NCI-H774 (cell line): ENCODE measurements at places on chromosomes 16 and 17.

DNA sequence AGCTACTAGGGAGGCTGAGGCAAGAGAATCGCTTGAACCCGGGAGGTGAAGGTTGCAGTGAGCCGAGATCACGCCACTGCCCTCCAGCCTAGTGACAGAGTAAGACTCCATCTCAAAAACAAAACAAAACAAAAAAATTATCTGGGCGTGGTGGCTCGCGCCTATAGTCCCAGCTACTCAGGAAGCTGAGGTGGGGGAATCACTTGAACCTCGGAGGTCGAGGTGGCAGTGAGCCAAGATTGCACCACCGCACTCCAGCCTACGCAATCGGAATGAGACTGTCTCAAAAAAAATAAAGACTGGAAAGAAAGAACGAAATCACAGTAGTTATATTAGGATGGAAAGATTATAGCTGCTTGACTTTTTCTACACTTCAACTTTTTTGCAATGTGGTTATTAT, 18.9 kb downstream of the COG1 start:
- no peak for DNase-seq

- no peak for DNase-seq
Measured at GRCh38 chr17:72795941-72796340, 296.5 kb downstream of the SLC39A11 start.

- no peak for DNase-seq
Measured at GRCh38 chr17:72240333-72240732, 119.5 kb downstream of the SOX9 start.

DNA sequence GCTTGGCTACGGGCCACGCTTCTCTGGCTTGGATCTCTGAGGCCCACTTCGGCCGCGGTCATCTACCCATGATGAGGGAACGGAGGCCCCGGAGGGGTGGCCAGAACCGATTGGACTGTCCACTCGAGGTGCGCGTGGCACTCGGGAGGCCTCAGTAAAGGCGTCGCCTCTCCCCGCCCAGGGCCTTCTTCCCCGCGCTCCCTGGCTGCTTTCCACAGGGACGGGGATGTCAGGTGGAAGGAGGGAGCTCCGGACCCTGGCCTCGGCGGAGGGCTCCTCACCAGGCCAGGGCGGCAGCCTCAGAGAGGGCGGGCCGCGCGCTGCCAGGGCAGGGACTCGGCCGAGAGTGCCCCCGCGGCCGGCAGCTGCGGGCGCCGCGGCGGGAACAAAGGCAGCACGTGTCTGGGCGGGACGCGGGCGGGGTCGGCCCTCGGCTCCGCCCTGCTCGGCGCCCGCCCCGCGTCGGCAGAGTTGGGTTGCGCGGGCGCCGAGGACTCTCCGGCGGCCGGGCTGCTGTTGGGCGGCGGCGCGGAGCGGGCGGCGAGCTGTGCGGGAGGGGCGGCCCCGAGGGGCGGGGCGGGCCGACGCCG, 587 bp upstream of the CDK5R1 start:
- peak; percentile 94 for DNase-seq

DNA sequence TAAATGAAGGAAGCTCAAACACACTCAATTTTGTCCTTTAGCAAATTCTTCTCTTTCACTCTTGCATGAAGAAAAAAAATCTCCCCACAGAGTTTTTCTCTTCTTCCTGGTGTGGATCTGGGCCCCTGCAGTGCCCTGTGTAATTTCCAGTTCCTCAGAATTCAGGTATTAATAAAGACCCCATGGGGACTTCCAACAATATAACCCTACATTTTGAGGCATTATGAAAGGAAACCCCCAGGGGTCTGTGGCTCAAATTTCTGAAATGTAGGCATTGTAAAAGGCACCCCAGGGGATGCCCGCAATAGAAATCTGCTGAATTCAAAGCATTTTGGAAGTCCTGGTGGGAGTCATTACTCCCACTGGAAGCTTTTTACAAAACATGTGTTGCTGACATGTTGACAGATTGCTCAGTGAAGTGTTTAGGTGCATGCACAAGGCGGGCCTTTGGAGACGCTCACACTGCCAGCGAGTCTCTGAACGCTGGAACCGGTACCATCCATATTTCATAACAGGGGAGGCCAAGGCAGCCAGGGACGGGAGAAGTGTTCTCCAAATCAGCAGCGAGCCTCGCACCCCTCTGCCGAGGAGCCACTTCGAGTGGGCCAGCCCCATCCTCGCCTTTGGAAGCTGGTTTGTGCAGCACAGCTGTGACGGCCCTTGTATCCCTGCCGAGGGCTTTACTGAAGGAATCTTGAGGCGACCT, 154.0 kb downstream of the ZNF423 start:
- DNase-seq, result no peak

- DNase-seq, result no peak
Measured at GRCh38 chr17:41428591-41429291, 4.4 kb upstream of the KRT37 start.
